ENCODE measurements at places on chromosomes 1 and 21.

GRCh38 chr1:59682396-59683080 is 132.2 kb upstream of the HOOK1 start:
- no peak for DNase-seq

- no peak for DNase-seq
These were observed 56.0 kb downstream of the RUNX3 start for GRCh38 chr1:24874056-24874455.

- no peak for DNase-seq
These were observed 74.7 kb upstream of the RGL1 start for GRCh38 chr1:183730107-183730724.

DNA sequence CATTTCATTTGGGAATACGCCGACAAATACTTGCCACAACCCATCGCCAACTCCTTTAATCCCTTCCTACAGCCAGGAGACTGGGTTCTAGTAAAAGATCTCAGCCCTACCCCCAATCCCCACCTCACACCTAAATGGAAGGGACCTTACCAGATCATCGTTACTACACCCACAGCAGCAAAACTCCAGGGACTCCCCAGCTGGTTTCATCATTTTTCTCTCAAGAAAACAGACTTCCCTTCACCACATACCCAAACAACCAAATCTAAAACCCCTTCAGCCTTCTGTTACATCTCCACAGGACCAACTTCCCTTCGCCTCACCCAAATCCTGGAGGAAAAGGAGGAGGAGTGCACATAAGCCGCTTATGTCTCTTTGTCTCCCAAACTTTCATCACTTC is 23.7 kb upstream of the SLC2A5 start:
- DNase-seq, result no peak

GRCh38 chr1:53655931-53656746 is 82.8 kb downstream of the GLIS1 start:
- DNase-seq, result no peak

- DNase-seq, result peak; percentile 64
These were observed 36.1 kb downstream of the PEX14 start for GRCh38 chr1:10510520-10511493.
